ENCODE measurements at places on chromosomes 1 and 21. TPM values are rescaled to one million over a fixed set of nuclear protein-coding genes. Genes with fewer than 3 reads are reported as not detected.

The SLC44A3 gene
- total RNA-seq = 9.3 TPM

The S100A7 gene
- 107 TPM for total RNA-seq

- DNase-seq = no peak
- no peaks in the 10 kb centered on the region for H3K27me3 ChIP-seq
- H3K4me3 ChIP-seq = peak overlapping the region; percentile 87
- peak overlapping the region; percentile 98 for H3K27ac ChIP-seq
- H3K4me1 ChIP-seq = peaks cover 50% of the 10 kb centered on the region
Measured at GRCh38 chr1:202958544-202959275, 598 bp upstream of the ADIPOR1 start.

DNA sequence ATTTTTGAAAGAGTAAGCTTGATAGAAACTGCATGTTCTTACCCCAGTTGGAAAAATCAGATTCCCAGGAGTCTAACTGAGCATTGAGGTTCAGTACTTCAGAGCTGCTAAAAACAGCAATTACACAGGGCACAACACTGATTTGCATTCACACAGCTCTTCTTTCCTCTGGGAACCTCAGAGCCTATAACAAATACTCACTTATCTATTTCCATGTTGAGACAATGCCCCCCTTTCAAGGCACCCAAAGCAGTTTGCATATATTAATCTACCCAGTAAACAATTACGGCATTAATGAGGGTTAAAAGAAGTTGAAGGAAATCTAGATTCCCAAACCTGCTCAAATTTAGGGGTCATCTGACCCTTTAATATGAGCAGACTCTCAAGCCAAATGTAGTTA, 126.9 kb upstream of the SLC35F3 start:
- H3K36me3 ChIP-seq = no peaks in the 10 kb centered on the region
- no peak for DNase-seq
- no peak overlapping the region for H3K4me3 ChIP-seq
- H3K27ac ChIP-seq = no peak overlapping the region

DNA sequence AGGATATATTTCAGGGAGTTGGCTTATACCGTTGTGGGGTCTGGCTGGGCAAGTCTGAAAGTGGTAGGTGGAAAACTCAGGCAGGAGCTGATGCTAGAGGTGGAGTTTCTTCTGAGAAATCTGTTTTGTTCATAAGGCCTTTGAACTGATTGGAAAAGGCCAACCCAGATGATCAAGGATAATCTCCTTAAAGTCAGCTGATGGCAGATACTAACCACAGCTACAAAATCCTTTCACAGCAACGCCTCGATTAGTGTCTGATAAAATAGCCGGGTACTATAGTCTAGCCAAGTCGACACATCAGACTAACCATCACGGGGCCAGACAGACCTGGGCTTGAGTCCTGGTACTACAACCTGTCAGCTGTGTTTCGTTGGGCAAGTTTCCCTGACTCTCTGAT, 21.4 kb downstream of the OPRD1 start:
- H3K27me3 ChIP-seq = peaks cover 7% of the 10 kb centered on the region
- H3K36me3 ChIP-seq = no peaks in the 10 kb centered on the region
- no peak overlapping the region for H3K27ac ChIP-seq
- no peak overlapping the region for H3K4me3 ChIP-seq
- H3K4me1 ChIP-seq = no peaks in the 10 kb centered on the region

DNA sequence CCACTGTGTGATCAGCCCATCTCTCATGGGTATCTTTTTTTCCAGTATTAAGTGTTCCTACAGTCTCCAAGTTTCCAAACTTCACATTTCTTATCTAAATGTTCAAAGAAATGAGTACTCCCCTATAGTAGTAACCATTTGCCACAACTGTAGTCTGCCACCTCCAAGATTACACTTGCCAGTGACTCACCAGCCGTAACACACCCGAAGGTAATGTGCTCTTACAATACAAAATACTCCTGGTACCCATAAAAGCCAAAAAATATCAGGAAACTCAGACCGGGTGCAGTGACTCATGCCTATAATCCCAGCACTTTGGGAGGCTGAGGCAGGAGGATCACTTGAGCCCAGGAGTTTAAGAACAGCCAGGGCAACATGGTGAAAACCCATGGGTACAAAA, 20.5 kb upstream of the ZNF496 start:
- H3K27me3 ChIP-seq = peaks cover 4% of the 10 kb centered on the region
- H3K36me3 ChIP-seq = no peaks in the 10 kb centered on the region

- no peaks in the 10 kb centered on the region for H3K4me1 ChIP-seq
- no peaks in the 10 kb centered on the region for H3K36me3 ChIP-seq
- no peak overlapping the region for H3K27ac ChIP-seq
- no peak overlapping the region for H3K4me3 ChIP-seq
- H3K27me3 ChIP-seq = no peaks in the 10 kb centered on the region
- DNase-seq = no peak
Measured at GRCh38 chr1:81428998-81429397, 371.7 kb upstream of the ADGRL2 start.

All from suprapubic skin (tissue), 4 donors.